ENCODE measurements at places on chromosomes 3 and 15.

GRCh38 chr3:163863146-163863545, 1215.2 kb downstream of the SI start:
- no peak for DNase-seq

DNA sequence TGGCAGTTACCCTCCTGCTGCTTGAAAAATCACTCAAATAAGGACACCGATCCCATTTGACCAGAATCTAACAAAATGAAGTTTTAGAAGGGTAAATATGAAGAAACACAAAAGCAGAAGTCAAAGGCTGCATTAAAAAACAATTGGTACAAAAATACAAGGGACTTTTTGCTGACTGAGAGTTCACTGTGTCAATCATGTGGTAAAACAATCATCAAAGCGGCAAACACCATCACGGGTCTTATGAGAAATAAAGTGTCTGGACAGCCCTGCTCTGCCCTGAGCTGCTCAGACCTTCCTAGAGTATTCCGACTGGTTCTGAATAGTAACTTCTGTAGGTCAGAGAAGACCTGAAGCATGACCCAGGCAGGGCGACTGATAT, 137.2 kb upstream of the RAD18 start:
- DNase-seq = no peak

DNA sequence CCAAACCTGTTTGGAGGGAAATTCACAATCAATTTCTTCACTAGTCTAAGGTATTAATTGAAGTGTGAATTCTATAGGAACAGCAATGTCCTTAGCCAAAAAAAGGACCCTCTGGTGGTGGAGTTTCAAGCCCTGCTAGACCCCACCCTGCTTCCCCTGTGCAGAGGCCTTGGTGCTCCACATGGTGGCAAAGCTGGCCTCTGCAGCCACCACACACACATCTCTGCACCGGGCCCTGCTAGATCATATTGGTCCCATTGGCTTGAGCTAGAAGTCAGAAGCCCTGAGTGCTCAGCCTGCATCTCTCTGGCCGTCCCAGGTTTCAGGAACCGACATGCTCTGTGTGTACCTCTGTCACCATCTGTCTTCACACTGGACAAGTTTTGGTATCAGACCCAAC, 220.9 kb upstream of the TRIM42 start:
- DNase-seq = no peak

- DNase-seq = no peak
Observed at GRCh38 chr3:49668414-49668797, 5.7 kb upstream of the APEH start.

- DNase-seq = peak; percentile 72
Observed at GRCh38 chr3:23159929-23160328, 43.2 kb upstream of the UBE2E2 start.

GRCh38 chr3:141285570-141285969, 53.9 kb downstream of the PXYLP1 start:
- DNase-seq = no peak

- DNase-seq = no peak
Observed at GRCh38 chr3:149816311-149816710, 3.3 kb downstream of the RNF13 start.

DNA sequence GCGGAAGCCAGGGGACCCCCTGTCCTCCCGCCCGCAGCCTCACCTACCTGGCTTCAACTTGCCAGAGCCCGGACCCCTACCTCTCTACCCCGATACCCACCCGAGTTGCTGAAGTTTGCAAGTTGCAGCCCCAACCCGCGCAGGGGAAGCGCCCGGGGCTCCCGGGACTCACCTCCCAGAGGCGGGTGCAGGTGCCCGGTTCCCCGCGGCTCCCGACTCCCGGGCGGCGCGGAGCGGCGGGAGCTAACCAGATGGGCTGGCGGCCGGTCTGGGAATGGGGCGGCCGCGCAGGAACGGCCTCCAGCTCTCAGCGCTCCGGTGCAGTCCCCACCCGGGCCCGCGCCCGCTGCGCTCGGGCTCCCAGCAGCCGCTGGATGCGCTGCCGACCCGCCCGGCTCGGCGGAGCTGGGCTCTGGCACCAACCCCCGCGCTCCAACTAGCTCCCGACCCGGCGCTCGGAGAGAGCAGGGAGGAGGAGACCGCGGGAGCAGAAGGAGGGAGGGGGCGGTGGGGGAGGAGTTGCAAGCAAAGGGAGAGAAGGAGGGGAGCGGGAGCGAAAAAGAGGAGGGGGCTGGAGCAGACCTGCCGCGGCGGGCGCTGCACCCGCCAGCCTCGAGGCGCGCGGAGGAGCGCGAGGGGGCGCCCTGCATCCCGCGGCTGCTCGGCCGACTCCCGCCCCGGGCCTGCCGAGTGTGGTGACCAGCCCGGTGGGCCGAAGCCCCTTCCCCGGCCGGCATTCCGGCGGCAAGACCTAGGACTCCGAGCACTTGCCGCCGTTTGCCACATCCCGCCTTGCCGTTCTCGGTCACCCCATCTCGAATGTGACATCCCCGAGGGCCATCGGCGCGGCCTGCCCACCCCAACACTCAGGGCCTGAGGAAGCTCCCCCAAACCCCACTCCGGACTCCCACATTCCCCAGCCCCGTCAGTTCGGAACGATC, at the start of gene SEMA5B:
Gene SEMA5B (minus strand): TSS at position 472 of the 941 bp plus-strand sequence. CDS start 66,500 bp downstream, outside the sequence.
- peak; percentile 34 for DNase-seq

DNA sequence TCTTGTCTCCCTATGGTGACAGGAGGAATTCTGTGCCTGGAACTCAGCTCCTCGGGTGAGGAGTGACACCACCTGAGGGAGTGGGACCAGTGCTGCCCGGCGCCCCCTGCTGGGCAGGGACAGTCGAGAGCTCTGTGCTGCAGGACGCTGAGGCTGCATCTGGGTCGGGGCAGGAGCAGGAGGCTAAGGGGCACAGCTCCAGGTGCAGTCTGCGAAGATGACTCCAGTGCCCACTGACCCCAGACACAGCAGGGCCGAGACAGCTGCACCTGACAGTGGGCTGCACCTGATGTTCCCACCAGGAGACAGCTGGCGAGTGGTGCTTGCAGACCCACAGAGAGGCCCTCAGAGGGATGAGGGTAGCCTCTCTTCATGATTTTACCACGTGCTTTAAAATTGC, 152.9 kb downstream of the ATP10A start:
- peak; percentile 50 for DNase-seq

GRCh38 chr15:86855307-86856291, 775.9 kb downstream of the AGBL1 start:
- no peak for DNase-seq

DNA sequence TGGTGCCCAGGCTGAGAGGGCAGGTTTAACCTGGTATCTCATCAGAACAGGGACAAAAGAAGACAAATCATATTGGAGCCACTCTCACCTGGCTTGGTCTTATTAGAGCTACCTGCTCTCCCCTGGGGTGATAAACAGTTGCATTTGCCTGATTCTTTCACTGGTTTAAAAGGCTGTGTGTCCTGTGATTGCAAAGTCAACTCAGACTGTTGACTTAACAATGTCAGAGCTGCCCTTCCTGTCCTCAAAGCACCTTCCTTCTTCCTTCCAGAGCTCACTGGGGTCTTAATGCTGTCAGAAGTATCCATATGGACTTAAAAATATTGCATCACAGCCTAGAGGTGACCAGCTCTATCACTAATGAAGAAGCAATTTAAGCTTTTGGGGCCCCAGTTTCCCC, 50.5 kb upstream of the MINAR1 start:
- DNase-seq = no peak

DNA sequence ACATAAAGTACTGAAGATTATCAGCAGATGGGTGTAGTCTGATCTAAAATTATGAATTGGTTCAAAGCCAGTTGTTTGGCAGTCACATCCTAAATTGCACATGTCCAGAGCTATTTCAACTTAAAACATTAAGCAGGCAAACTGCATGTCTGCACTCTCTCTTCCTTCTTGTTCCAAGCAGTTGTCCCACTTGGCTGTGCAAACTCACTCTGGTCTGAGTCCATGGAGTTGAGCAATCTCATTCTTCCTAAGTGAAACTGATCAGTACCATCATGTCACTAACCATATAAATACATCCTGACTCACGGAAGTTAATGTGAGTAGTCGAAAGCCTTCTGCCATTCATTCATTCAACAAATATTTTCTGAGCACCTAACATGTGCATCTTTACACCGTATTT, 353.0 kb downstream of the ROBO1 start:
- DNase-seq = no peak

Data from hepatic stellate cell (primary cell).